ENCODE measurements at places on chromosomes 7 and 10.

DNA sequence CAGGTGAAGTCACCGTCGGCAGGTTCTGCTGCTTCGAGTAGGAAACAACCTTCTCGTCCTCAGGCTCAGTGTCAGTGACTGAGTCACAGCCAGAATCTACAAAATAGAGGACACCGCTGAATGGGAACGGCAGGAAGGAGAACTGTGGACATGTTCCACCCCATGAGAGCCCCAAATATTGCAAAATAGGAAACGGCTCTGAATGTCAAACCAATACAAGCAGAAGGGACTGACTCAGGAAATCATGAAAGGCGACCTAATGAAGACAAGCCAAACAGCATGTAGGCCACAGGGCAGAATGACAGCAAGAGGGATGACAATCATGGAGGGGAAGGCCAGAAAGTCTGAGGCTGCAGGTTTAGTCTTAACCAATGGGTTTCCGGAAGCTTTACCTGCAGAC is 63.5 kb downstream of the PIK3AP1 start:
- DNase-seq: no peak

DNA sequence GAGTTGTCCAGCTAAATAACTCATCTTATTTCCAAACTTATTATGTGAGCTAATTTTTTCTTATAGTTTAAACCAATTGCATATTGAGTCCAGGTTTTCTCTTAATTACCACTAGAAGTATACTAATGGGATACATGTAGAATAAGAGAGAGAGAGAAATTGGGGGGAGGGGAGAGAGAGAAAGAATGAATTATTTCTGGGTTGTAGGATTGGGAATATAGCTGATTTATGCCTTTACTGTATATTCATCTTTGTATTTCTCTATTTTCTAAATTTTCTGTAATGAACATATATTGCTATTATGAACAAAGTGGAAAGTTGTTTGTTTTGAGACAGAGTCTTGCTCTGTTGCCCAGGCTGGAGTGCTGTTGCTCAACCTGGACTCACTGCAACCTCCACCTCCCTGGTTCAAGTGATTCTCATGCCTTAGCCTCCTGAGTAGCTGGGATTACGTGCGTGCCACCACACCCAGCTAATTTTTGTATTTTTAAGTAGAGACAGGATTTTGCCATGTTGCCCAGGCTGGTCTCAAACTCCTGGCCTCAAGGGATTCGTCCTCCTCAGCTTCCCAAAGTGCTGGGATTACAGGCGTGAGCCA is 26.1 kb upstream of the ITGB1 start:
- no peak for DNase-seq

GRCh38 chr7:131203291-131203976 is 124.2 kb upstream of the MKLN1 start:
- DNase-seq: no peak

GRCh38 chr10:126732868-126733267 is 62.4 kb upstream of the C10orf90 start:
- no peak for DNase-seq

GRCh38 chr7:19900118-19900517 is 126.7 kb upstream of the TMEM196 start:
- DNase-seq: no peak

- no peak for DNase-seq
Observed at GRCh38 chr7:158024881-158025280, 562.7 kb downstream of the PTPRN2 start.

DNA sequence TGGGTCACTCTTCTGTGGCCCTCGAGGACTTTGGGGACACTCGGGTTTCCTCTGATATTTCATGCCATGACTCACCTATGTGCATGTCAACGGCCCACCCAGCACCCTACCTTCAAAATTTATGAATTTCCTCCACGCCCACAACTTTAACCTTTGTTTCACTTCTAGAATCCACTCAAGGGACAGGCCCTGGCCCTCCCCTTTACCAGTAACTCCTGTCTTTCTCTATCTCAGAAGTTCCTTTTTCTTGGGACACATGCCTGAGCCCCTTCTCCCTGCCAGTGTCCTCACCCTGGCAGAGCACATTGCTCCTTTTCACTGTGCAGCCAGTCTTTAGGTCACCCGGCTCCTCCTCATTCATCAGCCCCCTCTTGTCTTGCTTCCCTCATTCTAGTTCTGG is 282.5 kb upstream of the KLF6 start:
- DNase-seq: no peak

DNA sequence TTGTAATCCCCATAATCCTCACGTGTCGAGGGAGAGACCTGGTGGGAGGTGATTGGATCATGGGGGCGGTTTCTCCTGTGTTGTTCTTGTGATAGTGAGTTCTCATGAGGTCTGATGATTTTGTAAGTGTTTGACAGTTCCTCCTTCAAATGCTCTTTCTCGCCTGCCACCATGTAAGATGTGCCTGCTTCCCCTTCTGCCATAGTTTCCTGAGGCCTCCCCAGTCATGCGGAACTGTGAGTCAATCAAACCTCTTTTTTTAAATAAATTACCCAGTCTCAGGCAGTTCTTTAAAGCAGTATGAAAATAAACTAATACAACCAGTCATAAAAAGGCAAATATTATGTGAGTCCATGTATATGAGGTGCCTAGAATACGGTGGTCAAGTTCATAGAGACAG is 87.5 kb downstream of the FRMD4A start:
- DNase-seq: peak; percentile 23

- no peak for DNase-seq
Observed at GRCh38 chr10:26770069-26770468, 72.6 kb downstream of the PDSS1 start.

DNA sequence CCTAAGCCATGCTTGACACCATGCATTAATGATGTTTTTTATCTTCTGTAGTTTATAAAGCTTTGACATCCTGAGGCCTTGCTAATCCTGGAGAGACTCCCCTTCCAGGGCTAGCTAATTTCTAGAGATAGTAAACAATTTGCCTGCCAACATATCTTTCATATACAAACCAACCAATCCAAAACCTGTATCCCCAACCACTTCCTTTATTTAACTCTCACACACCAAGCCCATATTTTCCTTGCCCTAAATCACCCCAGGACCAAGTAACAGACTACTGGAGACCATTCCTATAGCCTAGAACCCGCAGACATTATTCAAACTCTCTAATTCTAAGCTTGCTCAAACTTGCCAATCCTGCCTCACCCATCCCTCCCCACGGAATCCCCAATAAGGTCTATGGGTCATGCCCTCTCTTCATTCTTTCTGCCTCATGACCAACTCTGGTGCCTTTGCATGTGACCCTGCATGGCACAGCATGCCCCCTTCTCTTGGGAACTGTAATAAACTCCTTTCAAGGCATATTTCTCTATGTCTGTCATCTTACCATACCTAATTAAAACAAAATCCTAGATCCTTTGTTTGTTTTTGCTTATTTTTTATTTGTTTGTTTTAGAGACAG is 116.6 kb upstream of the CACUL1 start:
- no peak for DNase-seq

- DNase-seq: no peak
Observed at GRCh38 chr10:48999346-48999745, 59.7 kb upstream of the LRRC18 start.

GRCh38 chr7:75819711-75820110 is 6.1 kb upstream of the CCL24 start:
- no peak for DNase-seq

DNA sequence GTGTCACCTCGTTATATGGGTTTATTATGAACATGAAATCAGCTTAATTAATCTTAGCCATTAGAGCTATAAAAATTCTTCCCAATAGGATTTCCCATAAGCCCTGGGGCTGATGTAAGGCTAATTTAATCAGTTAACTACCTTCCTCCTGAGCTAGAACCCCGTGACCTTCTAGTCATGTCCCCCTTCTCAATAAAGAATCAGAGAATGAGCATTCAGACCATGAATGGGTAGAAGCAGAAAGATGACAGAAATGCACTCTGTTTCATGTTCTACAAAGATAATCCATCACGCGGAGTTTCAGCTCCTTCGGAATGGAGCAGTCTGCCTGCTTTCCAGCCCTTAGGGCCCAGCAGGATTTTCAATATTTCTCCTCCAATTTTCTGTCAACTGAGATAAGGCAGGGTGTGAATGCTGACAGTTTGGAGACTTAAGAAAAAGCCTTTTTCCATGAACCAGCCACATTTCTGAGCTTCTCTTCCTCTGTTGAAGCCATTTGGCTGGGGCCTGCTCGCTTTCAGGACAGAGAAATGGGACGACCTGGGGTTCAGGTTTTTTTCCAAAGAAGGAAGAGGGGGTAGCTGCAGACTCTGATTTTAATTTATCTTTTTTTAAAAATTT is 211.0 kb downstream of the NEBL start:
- DNase-seq: no peak

DNA sequence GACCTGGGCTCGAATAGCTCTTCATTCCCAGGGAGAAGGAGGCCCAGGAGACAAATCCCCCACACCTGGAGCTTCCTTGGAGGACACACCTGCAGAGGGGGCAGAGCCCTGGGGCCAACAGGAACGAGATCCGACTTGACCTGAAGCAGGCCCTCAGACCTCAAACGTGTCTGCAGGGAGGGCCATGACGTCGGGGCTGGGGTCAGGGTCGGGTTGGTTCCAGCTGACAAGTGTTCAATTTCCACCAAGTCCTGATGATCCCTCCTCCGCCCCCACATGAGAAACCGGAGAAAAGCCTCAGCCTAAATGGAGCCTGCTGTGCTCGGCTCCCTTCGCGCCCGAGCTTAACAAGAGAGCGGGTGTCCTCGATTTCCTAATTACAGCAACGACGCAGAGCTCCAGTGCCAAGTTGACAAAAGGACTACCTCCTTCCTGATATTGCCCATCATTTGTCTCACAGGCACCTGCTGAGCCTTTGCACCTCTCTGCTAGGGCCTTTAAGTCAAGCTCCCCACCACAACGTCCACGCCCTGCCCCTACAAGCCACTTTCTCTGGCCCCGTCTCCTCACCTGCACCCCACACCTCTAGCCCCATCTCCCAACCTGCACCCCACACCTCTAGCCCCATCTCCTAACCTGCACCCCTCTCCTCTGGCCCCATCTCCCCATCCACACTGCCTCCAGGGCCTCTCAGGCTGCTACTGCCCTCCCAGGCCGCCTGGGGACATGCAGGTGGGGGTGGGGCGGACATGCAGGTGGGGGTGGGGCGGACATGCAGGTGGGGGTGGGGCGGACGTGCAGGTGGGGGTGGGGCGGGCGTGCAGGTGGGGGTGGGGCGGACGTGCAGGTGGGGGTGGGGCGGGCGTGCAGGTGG is 519.4 kb downstream of the GLRX3 start:
- no peak for DNase-seq

DNA sequence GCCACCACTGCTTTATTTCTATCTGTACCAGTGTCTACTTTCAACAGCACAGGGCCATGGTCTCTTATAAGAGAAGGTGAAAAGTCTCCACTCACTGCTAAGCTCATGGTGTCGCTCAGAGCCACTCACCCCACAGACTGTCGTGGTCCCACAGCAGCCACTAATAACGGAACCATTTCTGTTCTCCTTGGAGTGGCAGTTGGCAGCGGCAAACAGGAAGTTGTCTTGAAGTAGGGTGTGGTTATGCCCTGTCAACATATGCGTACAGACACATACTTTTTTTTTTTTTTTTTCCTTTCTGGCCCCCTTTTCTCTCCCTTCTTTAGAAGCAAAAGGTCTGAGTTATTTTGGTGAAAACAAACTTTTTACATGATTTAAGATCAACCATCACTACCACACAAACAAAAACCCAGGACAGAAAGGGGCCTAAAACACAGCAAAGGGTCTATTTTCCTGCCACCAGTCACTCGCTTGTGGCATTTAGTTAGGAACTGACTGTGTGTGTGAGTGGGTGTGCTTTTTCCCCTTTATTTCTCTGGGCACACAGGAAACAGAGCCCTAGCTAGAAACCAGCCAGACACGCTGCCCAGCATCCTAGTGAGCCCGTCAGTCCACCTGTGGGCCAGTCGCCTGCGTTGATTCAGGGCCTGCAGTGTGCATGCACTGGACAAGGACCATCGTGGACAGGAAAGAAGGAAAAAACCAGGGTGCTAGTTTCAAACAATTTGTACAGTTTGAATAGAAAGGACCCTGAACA is 96.7 kb upstream of the EFCAB10 start:
- no peak for DNase-seq

GRCh38 chr7:92763636-92764423 is 72.5 kb downstream of the CDK6 start:
- DNase-seq: peak; percentile 97

GRCh38 chr7:30225863-30226613 is 58.4 kb upstream of the ZNRF2 start:
- DNase-seq: peak; percentile 21

DNA sequence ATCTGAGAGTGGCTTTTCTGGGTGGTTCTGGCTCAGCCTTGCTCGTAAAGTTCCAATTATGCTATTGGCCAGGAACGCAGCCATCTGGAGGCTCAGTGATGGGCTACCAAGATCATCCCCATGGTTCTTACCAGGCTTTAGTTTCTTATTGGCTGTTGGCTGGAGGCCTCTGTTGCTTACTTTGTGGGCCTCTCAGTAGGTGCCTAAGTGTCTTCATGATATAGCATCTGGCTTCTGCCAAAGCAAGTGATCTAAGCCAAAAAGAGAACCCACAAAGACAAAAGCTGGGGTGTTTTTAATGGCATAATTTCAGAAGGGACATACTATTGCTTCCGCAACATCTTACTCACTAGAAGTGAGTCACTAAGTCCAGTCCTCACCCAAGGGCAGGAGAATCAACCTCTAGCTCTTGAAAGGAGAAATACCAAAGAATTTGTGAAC is 132.0 kb upstream of the MDFIC start:
- no peak for DNase-seq

GRCh38 chr10:69646185-69647060 is 16.4 kb downstream of the FAM241B start:
- DNase-seq: no peak

GRCh38 chr10:7580520-7580919 is 86.2 kb downstream of the ITIH5 start:
- DNase-seq: no peak

- DNase-seq: no peak
Observed at GRCh38 chr7:104758504-104758903, 255.5 kb upstream of the KMT2E start.

GRCh38 chr7:139854124-139854511 is 25.1 kb downstream of the TBXAS1 start:
- DNase-seq: no peak

GRCh38 chr7:55565681-55566080 is 6.6 kb downstream of the VOPP1 start:
- DNase-seq: no peak

DNA sequence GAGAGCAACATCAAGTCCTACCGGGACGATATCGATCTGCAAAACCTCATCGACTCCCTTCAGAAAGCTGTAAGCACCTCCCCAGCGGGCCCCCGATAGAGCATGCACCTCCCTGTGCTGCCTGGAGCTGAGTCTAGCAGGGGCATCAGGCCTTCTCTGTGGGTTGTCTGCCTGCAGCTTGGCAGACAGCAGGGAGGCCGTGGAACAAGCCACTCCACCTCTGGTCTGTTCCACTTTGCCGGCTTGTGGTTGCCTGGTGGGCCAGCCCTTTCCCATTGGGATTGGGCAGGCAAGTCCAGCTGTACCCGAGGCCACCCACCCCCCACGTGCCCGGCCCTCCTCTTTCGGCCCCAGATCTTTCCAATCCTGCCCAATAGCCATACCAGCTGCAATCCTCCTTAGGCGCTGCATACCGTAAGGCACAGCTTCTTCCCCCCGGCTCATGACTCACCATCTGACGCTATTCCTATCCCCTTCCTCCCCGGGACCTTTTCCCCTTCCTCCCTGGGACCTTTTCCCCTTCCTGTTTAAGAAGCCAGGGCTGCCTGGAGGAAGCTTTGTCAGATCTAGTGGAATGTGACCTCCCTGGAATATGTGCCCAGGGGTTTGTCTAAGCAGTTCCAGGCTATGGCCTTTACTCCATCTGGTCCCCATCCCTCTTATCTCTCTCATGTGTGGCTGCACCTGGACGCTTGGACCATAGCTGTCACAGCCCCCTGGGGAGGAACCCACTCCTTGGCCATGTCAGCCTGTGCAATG is 28.1 kb upstream of the SH2D4B start:
- DNase-seq: peak; percentile 37

- DNase-seq: no peak
Observed at GRCh38 chr10:31187607-31188210, 131.3 kb upstream of the ZEB1 start.

Data from Caki2 (cell line).